HCT116 (cell line): ENCODE measurements at places on chromosomes 12 and 14. TPM values are rescaled to one million over a fixed set of nuclear protein-coding genes. Genes with fewer than 3 reads are reported as not detected.

DNA sequence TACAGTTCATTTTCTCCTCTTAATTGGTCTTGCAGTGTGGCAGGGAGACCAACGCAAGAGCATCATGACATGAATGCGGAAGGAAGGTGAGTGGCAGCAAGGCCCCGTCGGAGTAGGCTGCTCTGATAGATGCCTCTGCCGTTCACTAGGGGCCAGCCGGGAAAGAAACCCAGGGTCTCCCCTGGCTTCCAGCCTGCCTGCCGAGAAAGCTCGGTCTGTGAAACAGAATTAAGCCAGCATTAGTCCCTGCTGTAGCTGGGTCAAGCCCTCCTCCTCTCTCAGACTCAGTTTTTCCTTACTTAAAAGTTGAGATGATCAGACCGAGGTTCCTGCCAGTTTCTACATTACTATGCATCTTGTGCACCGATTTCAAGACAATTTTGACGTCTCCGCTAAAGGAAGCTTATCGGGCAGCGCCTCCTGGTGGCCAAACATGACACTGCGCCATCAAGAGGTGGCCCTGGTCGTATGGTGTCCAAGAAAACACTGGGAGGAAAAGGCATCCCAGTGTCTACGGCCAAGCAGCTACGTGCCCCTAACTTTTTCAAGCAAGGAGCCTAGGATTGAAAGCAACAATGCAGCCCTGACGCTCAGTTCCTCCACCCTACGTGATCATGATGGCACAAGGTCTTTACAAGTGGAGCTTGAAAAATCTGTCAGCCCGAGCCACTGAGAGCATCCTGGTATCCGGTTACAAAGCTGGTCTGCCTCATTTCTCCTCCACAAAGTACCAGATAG, 131.6 kb downstream of the KSR2 start:
- DNase-seq = peak; percentile 39

DNA sequence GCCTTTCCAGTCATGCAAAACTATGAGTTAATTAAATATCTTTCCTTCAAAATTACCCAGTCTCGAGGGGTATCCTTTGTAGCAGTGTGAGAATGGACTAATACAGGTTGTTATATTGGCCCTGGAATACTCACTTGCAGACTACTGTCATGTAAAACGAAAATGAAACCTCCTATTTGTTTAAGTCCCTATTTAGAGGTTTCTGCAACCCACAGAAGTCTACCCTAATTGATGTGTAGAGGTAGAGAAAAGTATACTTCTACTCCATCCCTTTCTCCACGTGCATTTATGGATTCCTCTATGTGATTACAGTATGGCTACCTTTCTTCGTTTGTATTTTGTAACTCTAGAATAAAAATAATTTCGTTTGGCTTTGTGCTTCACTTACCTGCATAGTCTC, 371.1 kb downstream of the FSCB start:
- DNase-seq = no peak

The KIF5A gene
- 5.2 TPM for total RNA-seq

GRCh38 chr14:91205459-91205858, 39.0 kb downstream of the GPR68 start:
- no peak for DNase-seq

DNA sequence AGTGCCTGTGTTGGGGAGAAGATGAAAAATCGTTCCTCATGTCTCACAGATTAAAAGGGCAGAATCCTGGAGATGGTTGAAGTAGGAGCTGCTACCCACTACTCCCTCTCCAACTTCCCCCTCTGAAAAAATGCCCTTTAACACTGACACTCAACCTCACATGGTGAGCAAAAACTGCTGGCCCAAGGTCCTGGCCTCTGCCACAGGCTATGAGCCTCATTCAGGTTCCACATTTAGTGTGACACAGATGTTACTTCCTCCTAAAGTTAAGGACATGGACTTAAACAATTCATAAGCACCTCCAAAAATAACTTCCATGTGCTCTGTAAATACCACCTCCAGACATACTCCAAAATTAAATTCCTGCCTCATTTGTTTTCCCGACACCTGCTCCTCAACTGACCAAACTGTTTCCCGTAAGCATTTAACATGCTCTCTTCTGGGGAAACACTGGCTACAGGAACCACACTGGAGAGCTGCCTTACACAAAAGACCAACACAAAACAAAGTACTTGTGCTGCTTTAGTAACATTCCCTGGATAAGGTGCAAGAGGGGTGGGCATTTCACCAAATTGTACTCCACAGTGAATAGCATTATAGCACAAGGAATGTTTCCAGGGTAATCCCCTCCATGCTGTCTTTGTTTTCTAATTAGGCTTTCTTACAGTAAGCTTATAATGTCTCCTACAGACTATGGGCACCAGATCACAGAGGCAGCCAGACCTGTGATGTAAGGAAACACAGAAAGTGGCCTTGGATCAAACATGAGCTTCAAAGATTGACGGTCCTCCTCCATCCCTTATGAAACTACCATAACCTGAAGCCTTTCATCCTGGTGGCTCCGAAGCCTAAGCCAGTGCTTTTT, 57.0 kb downstream of the PHLDA1 start:
- no peak for DNase-seq

- DNase-seq = no peak
Measured at GRCh38 chr14:91335191-91336092, 82.2 kb downstream of the CCDC88C start.

The AMHR2 gene
- not detected for total RNA-seq

GRCh38 chr12:70661466-70662161, 24.4 kb upstream of the PTPRB start:
- no peak for DNase-seq

GRCh38 chr12:58247633-58248032, 306.3 kb downstream of the ATP23 start:
- DNase-seq = peak; percentile 1

GRCh38 chr14:36738269-36738668, 76.6 kb downstream of the PAX9 start:
- no peak for DNase-seq
